ENCODE measurements at places on chromosomes 11 and 22. TPM values are rescaled to one million over a fixed set of nuclear protein-coding genes. Genes with fewer than 3 reads are reported as not detected.

PACSIN3 gene
- 12.5 TPM for total RNA-seq

CLP1 gene
- not detected for total RNA-seq

UPK3A gene
- total RNA-seq, result not detected

DNA sequence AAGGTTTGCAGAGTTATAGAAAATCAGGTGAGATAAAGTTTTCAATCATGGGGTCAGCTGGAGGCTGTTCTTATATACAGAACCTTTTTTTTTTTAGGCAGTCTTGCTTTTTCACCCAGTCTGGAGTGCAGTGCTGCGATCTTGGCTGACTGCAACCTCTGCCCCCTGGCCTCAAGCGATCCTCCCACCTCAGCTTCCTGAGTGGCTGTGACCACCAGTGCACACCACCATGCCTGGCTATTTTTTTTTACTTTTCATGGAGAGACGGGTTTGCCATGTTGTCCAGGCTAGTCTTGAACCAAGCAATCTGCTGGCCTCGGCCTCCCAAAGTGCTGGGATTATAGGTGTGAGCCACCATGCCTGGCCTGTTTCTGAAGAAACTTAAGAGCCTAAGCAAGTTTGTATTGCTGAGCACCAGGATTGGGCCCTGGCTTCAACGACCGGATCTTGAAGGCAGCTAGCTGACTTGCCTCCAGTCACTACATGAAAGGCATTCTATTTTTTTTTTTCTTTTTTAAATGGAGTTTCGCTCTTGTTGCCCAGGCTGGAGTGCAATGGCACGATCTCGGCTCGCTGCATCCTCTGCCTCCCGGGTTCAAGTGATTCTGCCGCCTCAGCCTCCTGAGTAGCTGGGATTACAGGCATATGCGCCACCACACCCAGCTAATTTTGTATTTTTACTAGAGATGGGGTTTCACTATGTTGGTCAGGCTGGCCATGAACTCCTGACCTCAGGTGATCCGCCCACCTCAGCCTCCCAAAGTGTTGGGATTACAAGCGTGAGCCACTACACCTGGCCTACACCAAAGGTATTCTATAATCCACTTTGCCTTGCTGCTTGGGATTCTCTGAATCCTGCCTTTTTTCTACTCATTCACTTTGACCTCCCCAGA, 7.6 kb downstream of the XBP1 start:
- no peak for DNase-seq

- DNase-seq, result no peak
Measured at GRCh38 chr11:112942966-112943643, 18.1 kb upstream of the NCAM1 start.

DNA sequence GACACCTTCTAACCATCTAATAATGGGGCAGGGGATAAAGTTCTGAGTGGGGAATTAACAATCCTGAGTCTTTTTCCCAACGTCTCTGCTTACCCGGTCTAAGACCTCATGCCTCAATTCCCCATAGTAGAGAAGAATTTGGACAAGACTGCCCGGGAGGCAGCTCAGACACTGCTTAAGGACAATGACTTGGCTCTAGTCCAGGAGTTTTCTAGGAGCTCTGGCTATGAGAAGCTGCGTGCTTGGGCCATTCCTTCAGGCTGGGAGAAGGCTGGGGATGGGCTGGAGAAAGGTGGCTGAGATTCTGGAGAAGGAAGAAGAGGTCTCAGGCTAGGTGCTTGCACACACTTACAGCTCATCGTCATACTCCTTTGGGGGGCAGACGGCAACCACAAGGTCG, 19.8 kb upstream of the ABCC8 start:
- DNase-seq, result no peak

DNA sequence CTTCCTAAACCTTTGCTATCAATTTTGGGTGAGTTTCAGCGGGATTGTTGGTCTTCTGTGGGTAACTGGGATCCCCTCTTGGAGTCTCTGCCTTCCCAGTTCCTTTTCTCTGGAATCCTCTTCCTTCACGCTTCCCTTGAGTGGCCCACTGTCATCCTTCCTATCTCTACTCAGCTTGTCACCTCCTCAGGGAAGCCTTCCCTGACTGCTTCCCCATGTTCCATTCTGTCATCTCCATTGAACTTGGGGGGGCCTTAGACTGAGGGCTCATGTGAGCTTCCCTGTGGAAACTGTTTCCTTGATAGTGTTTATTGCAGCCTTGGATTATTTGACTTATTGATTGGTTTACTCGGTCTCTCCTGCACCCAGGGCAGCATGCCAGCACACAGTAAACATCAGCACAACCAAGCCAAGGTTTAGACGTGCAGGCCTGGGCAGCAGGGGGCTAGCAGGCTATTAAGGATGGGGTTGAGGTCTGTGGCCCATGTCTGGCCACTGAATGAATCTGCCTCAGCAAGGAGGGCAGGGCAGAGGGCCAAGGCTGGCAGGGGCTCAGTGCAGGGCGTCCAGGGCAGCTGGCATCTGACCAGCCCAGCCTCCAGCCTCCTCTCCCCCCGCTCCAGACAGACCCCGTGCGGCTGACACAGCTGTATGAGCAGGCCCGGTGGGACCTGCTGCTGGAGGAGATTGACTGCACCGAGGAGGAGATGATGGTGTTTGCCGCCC, 7.2 kb downstream of the TRPT1 start:
- DNase-seq, result no peak

- no peak for DNase-seq
Measured at GRCh38 chr11:16899708-16900303, 114.4 kb downstream of the PLEKHA7 start.

All from transverse colon (tissue), 4 donors.